ENCODE measurements at places on chromosomes 5 and 9.

- DNase-seq = no peak
Observed at GRCh38 chr9:21504894-21505293, 22.8 kb upstream of the IFNE start.

DNA sequence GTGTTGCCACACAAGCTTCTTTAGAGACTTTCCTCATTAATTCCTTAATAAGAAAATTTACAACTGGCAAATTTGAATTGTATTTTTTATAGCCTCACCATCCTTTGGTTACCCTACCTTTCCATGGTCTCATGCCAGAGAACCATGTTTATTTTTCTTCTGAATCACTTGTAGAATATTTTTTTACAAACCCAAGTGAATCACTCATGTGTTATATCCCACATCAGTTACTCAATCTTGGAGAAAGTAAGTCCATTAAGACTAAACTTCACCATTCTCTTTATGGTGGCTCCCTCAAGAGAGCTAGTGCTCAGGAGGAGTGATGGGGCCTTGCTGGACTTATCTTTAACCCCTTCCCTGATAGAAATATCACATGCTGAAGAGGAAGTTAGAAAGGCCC, 128.9 kb downstream of the SUSD1 start:
- DNase-seq = no peak

- DNase-seq = no peak
Observed at GRCh38 chr9:7342229-7342628, 457.3 kb downstream of the DMAC1 start.

DNA sequence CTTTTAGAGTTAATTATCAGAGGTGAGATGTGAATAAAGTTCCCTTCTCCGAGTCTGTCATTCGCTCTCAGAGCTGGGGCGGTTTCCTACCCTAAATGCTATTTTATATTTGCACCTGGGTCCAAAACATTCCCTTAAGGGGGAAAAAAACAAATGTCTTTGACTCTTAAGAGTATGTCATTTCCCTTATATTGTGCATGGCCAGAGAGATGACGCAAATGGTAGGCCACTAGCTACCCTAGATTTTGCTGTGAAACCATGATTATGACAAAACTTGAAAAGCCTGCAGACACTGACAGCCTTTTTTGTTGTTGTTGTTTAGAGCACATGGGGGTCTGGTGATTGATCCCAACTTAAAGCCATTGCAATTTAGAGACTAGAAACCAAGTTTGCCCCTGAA, 12.8 kb downstream of the DAB2 start:
- DNase-seq = no peak

GRCh38 chr5:132962429-132963021, 909 bp downstream of the AFF4 start:
- peak; percentile 72 for DNase-seq

DNA sequence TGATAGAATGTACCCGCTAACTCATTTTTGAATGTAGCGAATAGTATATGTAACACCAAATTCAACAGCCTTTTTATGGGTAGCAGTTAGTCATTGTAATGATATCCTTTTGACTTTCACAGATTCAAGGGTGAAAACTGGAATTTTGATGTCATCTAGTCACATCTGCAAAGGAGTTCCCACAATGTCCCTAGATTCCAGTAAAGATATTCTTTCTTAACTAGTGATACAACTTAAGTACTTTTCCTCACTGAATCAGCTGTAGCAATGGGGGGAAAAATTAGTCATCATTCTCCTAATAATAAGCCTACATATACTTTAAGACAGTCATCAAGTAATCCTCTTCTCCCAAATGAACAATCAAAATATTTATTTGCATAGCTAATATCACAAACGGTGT, 11.5 kb upstream of the SSBP2 start:
- no peak for DNase-seq

DNA sequence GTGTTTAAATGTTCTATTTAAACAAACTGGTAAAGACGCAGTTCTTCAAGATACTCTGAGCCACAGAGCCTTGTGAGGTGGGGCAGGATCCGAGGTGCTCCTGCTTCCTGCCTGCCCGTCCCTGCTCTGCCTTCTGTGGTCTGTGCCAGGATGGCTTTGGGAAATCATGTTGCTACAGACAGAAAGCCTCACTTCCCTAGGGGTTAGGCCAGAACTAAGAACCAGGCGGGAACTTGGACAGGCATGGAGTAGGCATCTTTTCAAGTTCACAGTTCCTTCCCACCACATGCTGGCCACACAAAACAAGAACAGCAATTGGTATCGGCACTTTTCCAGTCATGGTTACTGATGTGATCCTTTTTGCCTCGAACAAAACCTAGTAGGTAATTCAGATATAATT, 67.7 kb upstream of the SPOCK1 start:
- DNase-seq = no peak

GRCh38 chr5:163506095-163506457, 657 bp downstream of the MAT2B start:
- no peak for DNase-seq

- DNase-seq = no peak
Observed at GRCh38 chr9:88927510-88927909, 63.8 kb upstream of the S1PR3 start.
